Stomach (tissue), 19 donors: ENCODE measurements at places on chromosomes 4 and X. TPM values are rescaled to one million over a fixed set of nuclear protein-coding genes. Genes with fewer than 3 reads are reported as not detected.
A peak's percentile ranks its signal among the peaks of the same experiment; 100 is the strongest.

GRCh38 chr4:42359711-42360110, 37.6 kb upstream of the SHISA3 start:
- no peaks in the 10 kb centered on the region for H3K27me3 ChIP-seq
- no peaks in the 10 kb centered on the region for H3K36me3 ChIP-seq
- H3K27ac ChIP-seq, result no peak overlapping the region
- H3K4me1 ChIP-seq, result no peaks in the 10 kb centered on the region
- peak; percentile 65 for DNase-seq
- H3K4me3 ChIP-seq, result no peak overlapping the region

GRCh38 chr4:44160776-44161367, 287.7 kb downstream of the KCTD8 start:
- H3K4me3 ChIP-seq, result no peak overlapping the region
- peaks cover 7% of the 10 kb centered on the region for H3K4me1 ChIP-seq
- no peak for DNase-seq

DNA sequence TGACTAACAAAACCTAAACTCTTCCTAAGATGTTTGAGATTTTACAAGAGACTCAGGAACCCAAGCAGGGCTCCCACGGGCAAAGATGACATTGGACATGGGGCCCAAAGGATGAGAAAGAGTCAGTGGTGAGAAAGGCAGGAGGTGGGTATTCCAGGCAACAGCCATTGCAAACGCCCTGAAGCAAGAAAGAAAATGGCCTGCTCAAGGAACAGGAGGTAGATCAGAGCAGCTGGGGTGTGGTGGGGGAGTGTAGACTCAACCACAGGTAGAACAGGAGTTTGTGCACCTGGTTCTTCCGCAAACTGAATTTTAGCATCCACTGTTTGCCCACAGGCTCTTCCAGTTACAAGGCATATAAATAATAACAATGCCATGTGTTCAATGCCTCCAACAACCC, 3.3 kb downstream of the PPP2R2C start:
- H3K4me1 ChIP-seq, result peaks cover 12% of the 10 kb centered on the region
- H3K27me3 ChIP-seq, result peaks cover 78% of the 10 kb centered on the region
- H3K27ac ChIP-seq, result no peak overlapping the region
- no peak overlapping the region for H3K4me3 ChIP-seq
- no peaks in the 10 kb centered on the region for H3K36me3 ChIP-seq

GRCh38 chr4:87196146-87196545, 24.3 kb downstream of the KLHL8 start:
- no peak overlapping the region for H3K4me3 ChIP-seq
- H3K27me3 ChIP-seq, result no peaks in the 10 kb centered on the region
- no peak overlapping the region for H3K27ac ChIP-seq
- peaks cover 6% of the 10 kb centered on the region for H3K4me1 ChIP-seq

GRCh38 chr4:88744609-88745008, 47.0 kb upstream of the NAP1L5 start:
- no peak for DNase-seq
- no peak overlapping the region for H3K27ac ChIP-seq
- peaks cover 29% of the 10 kb centered on the region for H3K36me3 ChIP-seq
- no peaks in the 10 kb centered on the region for H3K27me3 ChIP-seq
- H3K4me1 ChIP-seq, result peaks cover 24% of the 10 kb centered on the region

DNA sequence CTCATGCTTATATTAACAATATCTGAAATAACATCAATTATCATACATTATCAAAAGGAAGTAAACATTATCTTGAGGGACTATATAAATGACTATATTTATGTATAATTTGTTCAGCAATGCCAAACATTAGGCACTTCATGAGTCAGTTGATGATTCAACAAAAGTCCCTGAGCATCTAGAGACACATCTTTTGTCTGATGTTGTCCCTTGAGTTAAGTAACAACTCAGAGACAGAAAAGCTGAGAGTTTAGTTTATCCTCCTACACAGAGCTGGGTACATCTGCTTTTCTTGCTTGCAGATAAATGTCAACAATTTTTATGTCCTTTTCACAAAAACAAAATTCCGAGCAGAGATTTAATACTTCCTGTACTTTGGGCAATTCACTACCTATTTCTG, 311.1 kb downstream of the INPP4B start:
- no peaks in the 10 kb centered on the region for H3K4me1 ChIP-seq
- no peak overlapping the region for H3K27ac ChIP-seq
- H3K4me3 ChIP-seq, result no peak overlapping the region
- DNase-seq, result no peak

GRCh38 chr4:188704288-188704687, 565.0 kb downstream of the TRIML1 start:
- no peaks in the 10 kb centered on the region for H3K27me3 ChIP-seq
- H3K4me1 ChIP-seq, result no peaks in the 10 kb centered on the region
- H3K36me3 ChIP-seq, result no peaks in the 10 kb centered on the region
- no peak overlapping the region for H3K4me3 ChIP-seq
- H3K27ac ChIP-seq, result no peak overlapping the region
- DNase-seq, result no peak

DNA sequence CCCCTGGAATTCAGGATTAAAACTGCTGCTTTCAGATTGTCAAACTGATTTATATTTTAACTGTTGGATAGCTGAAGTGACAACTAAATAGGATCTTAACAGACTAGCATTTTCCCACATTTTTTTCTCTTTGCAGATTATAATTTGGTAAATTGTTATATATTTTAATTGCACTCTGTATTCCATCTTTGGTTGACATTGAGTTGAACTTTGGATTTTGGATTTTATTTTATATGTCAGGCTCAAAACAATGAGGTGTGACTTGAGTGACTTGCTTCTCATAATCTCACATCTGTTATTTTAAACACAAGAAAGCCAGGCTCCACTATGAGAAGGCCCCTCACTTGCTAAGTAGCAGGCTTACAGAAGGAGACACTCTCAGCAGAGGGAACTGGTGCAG, 38.1 kb downstream of the NAA11 start:
- H3K4me3 ChIP-seq, result no peak overlapping the region
- H3K27ac ChIP-seq, result no peak overlapping the region
- H3K4me1 ChIP-seq, result no peaks in the 10 kb centered on the region
- no peaks in the 10 kb centered on the region for H3K27me3 ChIP-seq
- DNase-seq, result no peak

GRCh38 chrX:119150163-119151050, 22.8 kb upstream of the KIAA1210 start:
- no peak overlapping the region for H3K4me3 ChIP-seq
- peaks cover 3% of the 10 kb centered on the region for H3K27me3 ChIP-seq
- no peak for DNase-seq
- H3K36me3 ChIP-seq, result no peaks in the 10 kb centered on the region

DNA sequence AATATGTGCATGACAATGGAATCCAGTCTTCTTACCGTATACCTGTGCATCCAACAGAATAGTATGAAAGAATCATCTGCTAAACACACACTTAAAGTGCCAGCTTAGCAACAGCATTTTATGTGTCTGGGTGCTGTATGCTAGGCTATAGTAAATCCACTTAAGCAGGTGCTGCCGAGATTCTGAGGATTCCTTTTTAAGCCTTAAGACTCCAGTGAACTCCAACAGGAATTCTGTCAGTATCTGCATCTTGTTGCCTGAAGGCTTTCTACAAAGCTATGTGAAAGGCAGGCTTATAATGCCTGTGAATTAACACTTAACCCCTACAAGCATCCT, 1076.4 kb upstream of the PABPC4L start:
- DNase-seq, result no peak
- H3K27me3 ChIP-seq, result no peaks in the 10 kb centered on the region
- H3K36me3 ChIP-seq, result no peaks in the 10 kb centered on the region
- no peak overlapping the region for H3K27ac ChIP-seq

GRCh38 chr4:84582988-84583875, at the start of gene CDS1:
TSS of gene CDS1 (plus strand) at chr4:84583127. CDS start at chr4:84583402, 275 bp downstream.
- peak; percentile 81 for DNase-seq
- no peaks in the 10 kb centered on the region for H3K36me3 ChIP-seq
- peak within 1 kb of the TSS; percentile 97 for H3K27ac ChIP-seq
- H3K27me3 ChIP-seq, result no peaks in the 10 kb centered on the region

Gene PIR
- total RNA-seq, result 5.5 TPM

Gene ADGRG2
- total RNA-seq, result 0.29 TPM

Gene HHIP
- total RNA-seq, result 31.9 TPM

Gene IBSP
- total RNA-seq, result not detected

Gene ARX
- total RNA-seq, result 0.58 TPM

Gene TRIM75
- total RNA-seq, result not detected

Gene SEL1L3
- total RNA-seq, result 113 TPM

Gene WDR17
- total RNA-seq, result 6.6 TPM
